A549 treated with AZD2906 at 1 μM for 4 hours (cell line): ENCODE measurements at places on chromosomes 12 and 14. TPM values are rescaled to one million over a fixed set of nuclear protein-coding genes. Genes with fewer than 3 reads are reported as not detected.

Gene DEGS2
- 1.5 to 3.7 TPM (median 3.0 TPM) in 5 replicates for total RNA-seq

Gene ENO2
- total RNA-seq, result 29.0 to 33.1 TPM (median 32.0 TPM) in 5 replicates

Gene KLHL33
- total RNA-seq, result 0.01 to 0.03 TPM (median 0.02 TPM) in 4 of 5 replicates, not detected in the other

Gene KIF26A
- 2.5 to 4.7 TPM (median 3.8 TPM) in 5 replicates for total RNA-seq

Gene CKAP4
- 70.5 to 79.4 TPM (median 77.9 TPM) in 5 replicates for total RNA-seq

Gene MFAP5
- 0.07 to 0.28 TPM (median 0.17 TPM) in 5 replicates for total RNA-seq

Gene EID3
- total RNA-seq, result 4.8 to 7.8 TPM (median 5.5 TPM) in 5 replicates

Gene GLS2
- total RNA-seq, result 0.15 to 0.62 TPM (median 0.20 TPM) in 5 replicates

Gene GZMB
- not detected in 5 replicates for total RNA-seq

Gene HOXC12
- 0.03 TPM in 2 of 5 replicates, not detected in the others for total RNA-seq

Gene AMDHD1
- 2.0 to 2.7 TPM (median 2.3 TPM) in 5 replicates for total RNA-seq

Gene DPF3
- total RNA-seq, result 0.05 to 0.16 TPM (median 0.10 TPM) in 5 replicates

Gene HAL
- total RNA-seq, result 0.51 to 0.78 TPM (median 0.54 TPM) in 5 replicates

Gene MSI1
- total RNA-seq, result 1.0 to 1.5 TPM (median 1.3 TPM) in 5 replicates

Gene VWF
- 0.05 to 0.24 TPM (median 0.15 TPM) in 5 replicates for total RNA-seq

Gene MMP19
- 0.35 to 0.85 TPM (median 0.39 TPM) in 5 replicates for total RNA-seq

Gene TESPA1
- not detected in 5 replicates for total RNA-seq
